Colonic mucosa (tissue), 4 donors: ENCODE measurements at places on chromosomes 2 and 18.
A peak's percentile ranks its signal among the peaks of the same experiment; 100 is the strongest.

- no peak for DNase-seq
Measured at GRCh38 chr2:205684871-205685313, 2.6 kb downstream of the NRP2 start.

DNA sequence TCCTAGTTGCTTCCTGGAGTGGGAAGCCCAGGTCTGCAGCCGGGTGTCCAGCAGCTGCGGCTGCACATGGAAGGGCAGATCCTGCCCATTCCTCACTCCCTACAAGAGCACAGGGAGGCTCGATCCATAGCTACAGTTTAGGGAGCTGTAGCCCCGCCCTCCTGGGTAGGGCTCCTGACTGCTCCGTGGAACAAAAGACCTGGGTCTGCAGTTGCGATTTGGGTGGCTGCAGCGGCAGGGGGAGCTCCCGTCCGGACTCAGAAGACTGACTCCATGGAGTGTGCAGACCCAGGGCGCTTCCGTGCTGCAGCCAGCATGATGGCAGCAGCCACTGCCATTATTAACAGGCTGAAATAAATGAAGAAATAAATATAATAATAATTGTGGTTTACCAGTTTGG, 157.3 kb downstream of the CTNNA2 start:
- no peak for DNase-seq

GRCh38 chr18:36284268-36284667, 13.2 kb upstream of the FHOD3 start:
- no peak for DNase-seq

GRCh38 chr2:128594953-128595677, 276.4 kb upstream of the HS6ST1 start:
- peak; percentile 32 for DNase-seq

DNA sequence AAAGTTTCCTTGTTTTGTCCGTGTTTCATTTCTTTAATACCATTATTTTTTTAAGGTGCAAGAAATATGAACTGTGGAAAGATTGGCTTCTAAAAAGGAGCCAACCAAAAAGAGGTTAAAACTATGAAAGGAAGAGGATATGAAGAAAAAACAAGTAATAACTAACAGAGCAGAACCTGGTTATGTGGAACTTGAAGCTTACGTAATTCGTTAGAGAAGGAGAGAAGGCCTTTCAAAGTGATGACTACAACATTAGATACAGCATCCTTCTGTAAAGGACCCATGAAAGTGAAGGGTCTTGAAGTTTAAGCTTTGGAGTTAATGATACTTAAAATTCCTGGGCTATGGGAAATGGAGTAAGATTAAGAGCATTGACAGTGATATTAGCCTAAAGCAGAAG, 84.5 kb downstream of the ANKRD12 start:
- no peak for DNase-seq

GRCh38 chr18:62810682-62811081, 95.3 kb downstream of the PHLPP1 start:
- no peak for DNase-seq

DNA sequence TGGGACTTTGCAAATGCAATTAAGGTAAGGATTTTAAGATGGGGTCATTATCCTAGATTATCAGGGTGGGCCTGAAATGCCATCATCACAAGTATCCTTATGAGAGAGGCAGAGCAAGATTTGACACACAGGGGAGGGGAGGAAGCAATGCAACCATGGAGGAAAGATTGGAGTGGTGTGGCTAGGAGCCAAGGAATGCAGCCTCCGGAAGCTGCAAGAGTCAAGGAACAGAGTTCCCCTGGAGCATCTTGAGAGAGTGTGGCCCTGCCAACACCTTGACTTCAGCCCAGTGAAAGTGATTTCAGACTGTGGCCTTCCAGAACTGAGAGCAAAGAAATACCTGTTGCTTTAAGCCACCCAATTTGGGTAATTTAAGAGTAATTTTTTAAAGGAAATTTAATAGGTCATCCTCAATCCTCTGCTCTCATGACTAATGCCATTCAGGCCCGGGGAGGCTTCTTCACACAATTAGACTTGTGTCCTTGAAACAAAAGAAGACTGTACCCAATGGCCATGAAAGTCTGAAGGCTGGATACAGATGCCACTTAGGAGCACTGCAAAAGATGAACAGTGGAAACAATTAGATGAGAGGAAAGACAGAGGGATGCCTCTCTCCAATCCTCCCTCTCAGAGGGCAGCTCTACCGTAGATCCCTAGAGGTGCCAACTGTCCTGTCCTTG, 250.3 kb upstream of the ID2 start:
- DNase-seq, result no peak

- DNase-seq, result no peak
Measured at GRCh38 chr2:82913566-82913965, 1545.5 kb downstream of the SUCLG1 start.
